ENCODE measurements at places on chromosomes 6 and 20.
A peak's percentile ranks its signal among the peaks of the same experiment; 100 is the strongest.

GRCh38 chr20:63442100-63442493, 30.4 kb downstream of the KCNQ2 start:
- DNase-seq, result no peak

DNA sequence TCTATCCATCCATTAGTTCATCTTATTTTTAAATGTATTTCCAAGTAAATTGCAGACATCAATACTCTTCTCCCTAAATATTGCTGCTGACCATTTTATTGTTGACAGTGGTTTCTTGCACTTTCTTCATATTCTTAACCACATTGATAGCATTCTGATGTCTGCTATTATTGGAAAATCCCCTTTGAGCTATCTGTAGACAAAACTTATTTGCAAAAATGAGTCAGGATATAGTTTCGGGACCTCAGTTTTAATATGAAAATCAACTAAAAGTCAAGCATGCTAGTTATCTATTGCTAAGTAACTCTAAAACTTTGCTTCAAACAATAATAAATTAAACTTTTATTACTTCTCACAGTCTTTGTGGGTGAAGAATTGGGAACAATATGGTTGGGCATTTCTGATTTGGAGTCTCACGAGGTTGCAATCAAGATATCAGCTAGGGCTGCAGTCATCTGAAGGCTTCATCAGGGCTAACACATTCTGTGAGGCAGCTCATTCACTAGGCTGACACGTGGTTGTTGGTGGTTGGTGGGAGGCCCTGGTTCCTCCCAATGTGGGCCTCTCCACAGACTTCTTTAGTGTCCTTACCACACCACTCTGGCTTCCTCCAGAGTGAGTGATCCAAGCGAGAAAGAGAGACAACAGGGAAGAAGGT, 32.7 kb downstream of the CD109 start:
- no peak for DNase-seq

GRCh38 chr6:161217628-161218027, 56.2 kb downstream of the AGPAT4 start:
- DNase-seq, result no peak

GRCh38 chr6:119894811-119895210, 545.2 kb upstream of the MAN1A1 start:
- no peak for DNase-seq

GRCh38 chr6:11772109-11772825, 6.3 kb downstream of the ADTRP start:
- DNase-seq, result peak; percentile 74

DNA sequence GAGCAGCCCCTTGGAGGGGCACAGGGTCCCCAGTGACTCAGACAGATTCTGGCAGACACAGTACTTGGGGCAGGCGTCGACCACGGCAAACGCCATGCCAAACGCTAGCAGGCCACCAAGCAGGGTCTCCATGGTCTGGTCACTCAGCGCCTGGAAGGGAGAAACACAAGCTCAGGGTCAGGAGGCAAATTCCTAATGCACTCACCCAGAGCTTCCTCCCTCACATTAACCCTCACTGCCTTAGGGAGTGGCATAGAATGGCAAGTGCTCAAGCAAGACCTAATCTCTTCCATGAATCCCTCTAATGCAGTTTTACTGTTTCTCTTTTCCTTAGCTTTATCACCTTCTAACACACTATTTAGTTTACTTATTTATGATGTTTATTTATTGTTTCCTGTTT, 154.2 kb downstream of the LRFN2 start:
- no peak for DNase-seq

DNA sequence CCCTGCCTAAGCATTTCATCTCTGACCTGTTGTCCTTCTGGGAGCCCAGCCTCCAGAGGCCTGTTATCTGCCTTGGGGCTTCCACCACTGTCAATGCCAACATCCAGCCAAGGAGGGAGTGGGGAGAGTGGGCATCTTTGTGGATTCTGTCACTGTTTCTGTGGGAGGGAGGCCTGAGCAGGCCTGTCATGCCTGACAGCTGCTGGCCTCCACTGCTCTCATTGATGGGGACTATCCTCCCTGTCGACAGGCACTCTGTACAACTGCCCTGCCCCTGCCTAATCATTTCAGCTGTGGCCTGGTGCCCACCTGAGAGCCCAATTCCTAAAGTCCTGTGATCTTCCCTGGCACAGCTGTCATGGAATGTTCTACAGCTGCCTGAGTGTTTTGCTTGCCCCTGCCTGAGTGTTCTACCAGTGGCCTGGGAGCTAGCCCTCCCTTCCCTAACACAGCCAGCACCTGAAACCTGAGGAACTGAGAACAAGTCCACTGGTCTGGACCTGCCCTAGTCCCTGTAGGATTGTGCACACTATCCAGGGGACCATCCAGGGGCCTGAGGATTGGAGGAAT, 145.3 kb downstream of the FAM83B start:
- no peak for DNase-seq

DNA sequence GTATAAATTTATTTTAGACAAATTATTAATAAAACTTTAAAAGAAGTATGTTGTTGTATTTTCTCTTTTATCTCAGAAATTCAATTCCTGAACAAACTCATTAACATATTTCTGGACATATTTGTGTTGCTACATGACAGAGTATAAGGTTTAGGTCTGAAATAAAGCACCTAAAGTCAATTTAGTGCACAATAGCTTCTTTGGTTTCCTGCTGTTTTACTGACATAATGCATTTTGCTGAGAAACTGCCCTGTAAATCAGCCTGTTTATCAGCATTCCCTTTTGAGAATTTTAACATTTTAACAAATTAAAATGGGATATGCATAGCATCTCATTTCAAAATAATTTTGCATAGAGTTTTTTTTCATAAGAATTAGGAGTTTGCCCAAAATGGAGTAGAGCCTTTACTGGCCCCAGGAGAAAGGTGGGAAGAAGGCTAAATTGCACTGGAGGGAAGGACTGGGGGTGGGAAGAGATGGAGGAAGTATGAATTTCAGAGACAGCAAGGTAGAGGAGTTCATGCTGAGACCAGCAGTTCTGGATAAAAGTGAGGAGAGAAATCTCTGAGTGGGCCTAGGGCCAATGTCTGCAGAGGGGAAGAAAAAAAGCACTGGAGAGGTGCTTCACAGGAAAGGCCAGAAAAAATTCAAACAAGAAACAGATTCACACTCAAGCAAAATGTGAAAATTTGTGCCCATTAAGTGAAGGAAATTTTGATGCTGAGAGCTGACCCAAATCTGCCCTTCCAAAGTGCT, 324.2 kb upstream of the HSF2 start:
- DNase-seq, result no peak

GRCh38 chr6:54299542-54300269, 8.5 kb upstream of the TINAG start:
- no peak for DNase-seq

GRCh38 chr6:4904461-4905025, 99.3 kb downstream of the RPP40 start:
- DNase-seq, result no peak

GRCh38 chr6:84467296-84467695, 239.9 kb upstream of the CEP162 start:
- DNase-seq, result no peak

DNA sequence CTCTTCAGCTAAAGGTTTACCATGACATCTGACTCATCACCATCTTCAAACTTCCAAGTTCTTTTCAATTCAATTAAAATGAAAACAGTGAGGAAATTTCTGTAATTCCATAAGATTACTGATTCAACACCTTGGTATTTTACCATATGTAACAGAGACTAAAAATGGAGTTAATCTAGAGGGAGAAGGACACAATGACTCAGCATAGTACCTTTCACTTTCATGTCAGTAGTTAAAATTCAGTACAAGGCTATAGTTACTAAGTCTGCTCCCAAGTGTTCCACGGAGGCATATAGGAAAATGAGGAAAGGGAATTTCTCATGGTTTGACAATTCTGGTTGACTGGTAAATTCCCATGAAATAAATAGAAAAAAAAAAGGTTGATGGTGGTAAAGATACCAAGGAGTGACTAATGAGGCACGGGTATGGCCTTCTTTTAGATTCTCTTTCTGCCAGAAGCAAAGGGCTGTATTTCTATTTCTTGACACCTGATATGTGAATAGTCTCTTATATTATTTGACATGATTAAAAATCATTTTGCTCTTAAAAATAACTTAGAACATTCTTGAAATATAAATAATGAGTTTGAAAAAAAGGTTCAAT, 526.7 kb upstream of the ADGRB3 start:
- no peak for DNase-seq

- no peak for DNase-seq
Observed at GRCh38 chr20:47484303-47484702, 17.4 kb upstream of the NCOA3 start.

DNA sequence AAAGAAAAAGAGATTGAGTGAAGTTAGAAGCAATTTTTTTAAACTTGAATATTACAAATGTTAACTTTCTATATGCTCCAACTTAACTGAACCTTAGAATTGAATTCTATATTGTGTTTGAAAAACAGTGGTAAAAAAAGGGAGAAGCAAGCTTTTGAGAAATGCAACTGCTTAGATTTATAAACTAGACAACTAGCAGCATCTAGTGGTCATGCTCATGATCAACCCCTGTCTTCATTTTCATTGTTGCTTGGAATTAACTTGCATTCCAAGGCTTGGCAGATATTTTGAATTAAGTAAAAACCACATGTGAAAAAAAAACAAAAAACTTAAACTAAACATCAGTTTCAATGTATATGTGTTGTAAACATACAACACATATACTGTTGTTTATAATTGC, 113.1 kb downstream of the C6orf58 start:
- peak; percentile 6 for DNase-seq

- DNase-seq, result no peak
Observed at GRCh38 chr6:33694977-33695376, 16.5 kb downstream of the UQCC2 start.

DNA sequence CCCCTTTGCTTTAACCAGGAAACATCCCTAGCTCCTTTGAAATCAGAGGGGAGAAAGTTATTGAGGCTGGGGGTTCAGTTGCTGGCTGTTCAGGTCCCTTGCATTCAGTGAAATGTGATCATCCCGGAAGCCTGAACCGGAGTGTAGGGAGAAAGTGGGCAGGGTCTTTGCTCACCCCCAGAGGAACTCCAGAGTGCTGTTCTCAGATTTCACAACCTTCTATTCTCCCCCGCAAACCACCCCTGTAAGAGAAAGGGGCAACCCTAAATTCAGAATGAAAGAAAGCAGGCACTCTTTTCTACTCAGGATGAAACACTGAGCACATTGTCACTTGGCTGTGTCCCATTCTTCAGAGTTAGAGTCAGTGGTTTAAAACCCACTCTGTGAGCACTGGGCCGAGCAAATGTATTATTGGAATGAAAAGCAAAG, 139.8 kb downstream of the KHDC1L start:
- DNase-seq, result no peak

DNA sequence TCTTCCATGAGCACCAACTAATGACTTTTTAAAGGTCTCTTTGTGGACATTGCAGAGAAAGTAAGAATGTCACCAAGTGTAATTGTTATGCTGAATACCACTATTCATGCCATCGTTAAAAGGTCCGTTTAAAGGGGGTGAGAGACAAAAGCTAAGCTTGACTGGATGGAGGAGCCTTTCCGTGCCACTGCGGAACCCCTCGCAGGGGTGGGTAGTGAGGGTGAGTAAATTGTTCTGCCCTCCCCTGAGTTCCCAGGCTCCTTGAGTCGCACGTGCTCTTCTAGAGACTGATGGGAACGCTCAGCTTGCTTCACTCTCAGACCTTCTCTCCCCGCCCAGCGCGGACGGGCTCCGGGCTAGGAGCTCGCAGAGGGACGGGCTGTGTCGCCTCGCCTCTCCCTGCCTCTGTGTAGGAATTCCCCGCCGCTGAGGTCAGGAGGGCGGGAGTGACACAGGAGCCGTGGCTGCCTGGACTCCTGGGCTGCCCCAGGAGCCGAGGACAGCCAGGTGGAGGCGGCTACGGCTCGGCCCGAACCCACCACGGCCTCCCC, 314.8 kb upstream of the QKI start:
- DNase-seq, result no peak

GRCh38 chr6:37779111-37779800, 40.3 kb upstream of the ZFAND3 start:
- DNase-seq, result no peak

DNA sequence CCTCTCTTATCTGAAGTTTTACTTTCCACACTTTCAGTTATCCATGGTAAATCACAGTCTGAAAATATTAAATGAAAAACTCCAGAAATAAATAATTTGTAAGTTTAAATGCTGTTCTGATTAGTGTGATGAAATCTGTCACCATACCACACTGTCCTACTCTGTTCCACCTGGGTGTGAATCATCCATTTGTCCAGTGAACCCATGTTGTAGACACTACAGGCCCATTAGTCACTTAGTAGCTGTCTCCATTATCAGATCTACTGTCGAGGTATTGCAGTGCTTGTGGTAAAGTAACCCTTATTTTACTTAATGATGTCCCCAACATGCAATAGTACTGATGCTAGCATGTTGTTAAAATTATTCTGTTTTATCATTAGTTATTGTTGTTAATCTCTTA, 29.2 kb upstream of the MMS22L start:
- DNase-seq, result no peak

- DNase-seq, result no peak
Observed at GRCh38 chr6:12474167-12475140, 184.3 kb downstream of the EDN1 start.

DNA sequence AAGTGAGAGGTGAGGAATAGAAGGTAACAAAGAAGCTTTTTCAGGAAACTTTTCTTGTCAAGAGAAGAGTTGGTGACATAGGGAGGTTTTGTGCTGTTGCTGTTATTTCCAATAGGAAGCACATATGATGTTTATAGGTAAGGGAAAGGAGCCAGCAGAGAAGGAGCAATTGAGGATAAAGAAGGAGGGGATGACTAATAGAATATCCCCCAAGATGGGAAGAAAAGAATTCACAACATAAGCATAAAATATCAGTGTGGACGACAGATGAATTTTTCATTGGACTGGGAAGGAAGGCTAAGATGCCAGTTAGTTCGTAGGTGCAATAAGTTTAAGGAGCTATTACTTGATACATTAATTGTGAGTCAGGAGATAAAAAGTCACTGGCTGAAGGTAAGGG, 8.5 kb upstream of the BEND6 start:
- DNase-seq, result no peak

GRCh38 chr6:166488076-166488685, 98.3 kb downstream of the RAMACL start:
- peak; percentile 44 for DNase-seq

GRCh38 chr6:2984738-2985406, 13.5 kb upstream of the SERPINB6 start:
- DNase-seq, result no peak

GRCh38 chr20:59731376-59731775, 127.0 kb downstream of the PHACTR3 start:
- DNase-seq, result no peak

DNA sequence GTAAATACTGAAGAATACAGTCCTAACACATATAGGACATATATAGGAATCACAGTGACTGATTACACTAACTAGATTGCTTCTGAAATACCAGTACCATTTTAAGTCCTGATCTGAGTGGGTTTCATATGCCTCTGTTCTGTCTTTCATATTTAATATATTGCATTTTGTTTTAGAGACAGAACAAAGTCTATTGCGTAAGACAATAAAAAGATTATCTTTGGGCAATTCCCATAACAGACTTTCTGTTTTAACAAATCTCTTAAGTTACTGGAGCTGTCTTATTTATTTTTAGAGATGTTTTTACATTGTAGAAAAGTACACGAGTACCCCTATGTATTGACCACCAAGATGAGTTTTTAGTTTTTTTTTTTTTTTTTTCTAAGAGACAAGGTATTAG, 29.6 kb downstream of the ANKRD6 start:
- no peak for DNase-seq

GRCh38 chr6:55886185-55886836, 10.9 kb upstream of the BMP5 start:
- DNase-seq, result no peak

GRCh38 chr20:15843777-15844176, 729.5 kb downstream of the KIF16B start:
- no peak for DNase-seq

- DNase-seq, result no peak
Observed at GRCh38 chr6:49918787-49919186, 45.2 kb downstream of the DEFB114 start.

All from HFF-Myc (cell line).